T47D (cell line): ENCODE measurements at places on chromosomes 3 and 15.

DNA sequence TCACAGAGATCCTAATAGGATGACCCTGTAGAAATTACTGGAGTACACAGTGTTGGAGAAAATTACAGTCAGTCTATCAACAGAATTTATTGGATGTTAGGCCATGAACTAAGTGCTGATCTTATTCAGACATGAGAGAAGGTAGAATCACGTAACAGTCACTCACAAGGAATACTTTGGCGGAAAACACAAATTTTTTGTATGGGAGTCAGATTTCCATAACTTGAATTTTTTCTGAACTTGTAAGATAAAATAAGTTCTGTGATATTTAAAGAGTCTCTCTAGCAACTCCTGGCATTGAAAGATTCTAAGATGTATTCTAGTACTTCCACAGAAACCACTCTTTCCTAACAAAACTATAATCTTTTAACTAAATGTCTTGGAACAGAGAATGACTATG lies 178.8 kb upstream of the MME start:
- no peak for DNase-seq

- no peak for DNase-seq
Measured at GRCh38 chr3:146156666-146157314, 4.2 kb downstream of the PLOD2 start.

DNA sequence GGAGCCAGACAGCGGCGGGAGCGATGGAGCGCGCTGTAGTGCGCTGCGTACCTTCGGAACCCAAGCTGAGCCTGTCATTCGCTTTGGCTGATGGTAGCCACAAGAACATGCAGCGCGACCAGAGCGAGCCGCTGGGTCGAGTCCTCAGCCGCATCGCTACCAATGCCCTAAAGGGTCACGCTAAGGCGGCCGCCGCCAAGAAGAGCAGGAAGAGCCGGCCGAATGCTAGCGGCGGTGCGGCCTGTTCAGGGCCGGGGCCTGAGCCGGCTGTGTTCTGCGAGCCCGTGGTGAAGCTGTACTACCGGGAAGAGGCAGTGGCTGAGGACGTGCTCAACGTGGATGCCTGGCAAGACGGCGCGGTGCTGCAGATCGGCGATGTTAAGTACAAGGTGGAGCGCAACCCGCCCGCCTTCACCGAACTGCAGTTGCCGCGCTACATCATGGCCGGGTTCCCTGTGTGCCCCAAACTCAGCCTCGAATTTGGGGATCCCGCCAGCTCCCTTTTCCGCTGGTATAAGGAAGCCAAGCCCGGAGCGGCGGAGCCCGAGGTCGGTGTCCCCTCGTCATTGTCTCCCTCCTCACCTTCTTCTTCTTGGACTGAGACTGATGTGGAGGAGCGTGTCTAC lies 498 bp downstream of the PDE12 start:
- no peak for DNase-seq

GRCh38 chr15:65192016-65192415 lies 6.9 kb upstream of the CLPX start:
- DNase-seq, result no peak

DNA sequence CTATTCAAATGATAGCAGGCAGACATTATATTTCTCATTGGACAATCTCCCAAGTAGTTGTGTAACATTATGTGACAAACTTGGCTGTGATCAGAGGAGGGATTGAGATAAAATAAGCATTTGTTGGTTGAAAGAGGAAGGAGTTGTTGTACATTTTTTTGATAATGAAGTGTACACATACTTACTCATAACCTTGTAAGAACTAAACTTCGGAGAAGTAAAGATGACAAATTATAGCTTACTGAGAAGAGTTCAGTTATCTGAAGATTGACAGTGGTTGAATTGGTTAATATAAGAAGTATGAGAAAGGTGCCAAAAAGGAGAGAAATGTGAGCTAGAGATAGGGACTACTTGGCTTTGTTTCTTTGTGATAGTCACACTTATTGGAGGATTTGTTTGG lies 32.6 kb downstream of the STT3B start:
- DNase-seq, result no peak

DNA sequence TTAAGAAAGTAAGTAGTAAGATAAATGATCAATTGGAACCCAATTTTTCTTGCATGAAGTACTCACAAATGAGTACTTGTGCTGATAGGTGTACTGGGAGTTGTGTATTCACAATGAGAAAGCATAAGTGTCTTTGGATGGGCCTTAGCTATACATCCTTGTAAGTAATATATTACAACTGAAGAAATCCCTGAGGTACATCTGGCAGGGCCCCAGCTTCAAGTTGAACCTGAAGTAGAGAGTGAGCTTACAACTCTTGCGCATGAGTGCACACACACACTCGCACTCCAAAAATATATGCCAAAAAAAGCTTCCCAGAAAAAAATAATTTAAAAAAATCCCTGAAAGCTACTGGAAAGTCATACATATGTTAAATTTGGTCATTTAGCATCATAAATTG lies 222.5 kb downstream of the ROBO2 start:
- DNase-seq, result no peak

- DNase-seq, result no peak
Measured at GRCh38 chr15:87850916-87851315, 405.6 kb downstream of the NTRK3 start.

- no peak for DNase-seq
Measured at GRCh38 chr15:27702581-27702980, 396.5 kb downstream of the OCA2 start.

- no peak for DNase-seq
Measured at GRCh38 chr15:77747175-77748077, 114.7 kb upstream of the LINGO1 start.

DNA sequence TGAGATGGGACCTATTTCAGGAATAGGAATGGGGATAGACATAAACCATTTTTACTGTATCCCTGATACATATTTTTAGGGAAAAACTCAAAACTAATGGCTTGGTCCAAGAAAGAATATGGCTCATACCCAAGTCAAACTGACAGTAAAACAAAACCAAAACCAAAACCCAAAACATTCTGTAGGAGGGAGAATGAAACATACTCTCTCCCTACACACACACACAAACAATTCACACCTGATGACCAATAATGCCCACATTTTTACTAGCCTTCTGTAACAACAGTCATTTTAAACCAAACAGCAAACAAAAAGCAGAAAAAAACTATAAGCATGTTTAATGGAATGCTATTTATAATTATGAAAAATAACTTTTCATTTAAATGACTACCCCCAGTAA lies 74.9 kb downstream of the NBEAL2 start:
- no peak for DNase-seq

DNA sequence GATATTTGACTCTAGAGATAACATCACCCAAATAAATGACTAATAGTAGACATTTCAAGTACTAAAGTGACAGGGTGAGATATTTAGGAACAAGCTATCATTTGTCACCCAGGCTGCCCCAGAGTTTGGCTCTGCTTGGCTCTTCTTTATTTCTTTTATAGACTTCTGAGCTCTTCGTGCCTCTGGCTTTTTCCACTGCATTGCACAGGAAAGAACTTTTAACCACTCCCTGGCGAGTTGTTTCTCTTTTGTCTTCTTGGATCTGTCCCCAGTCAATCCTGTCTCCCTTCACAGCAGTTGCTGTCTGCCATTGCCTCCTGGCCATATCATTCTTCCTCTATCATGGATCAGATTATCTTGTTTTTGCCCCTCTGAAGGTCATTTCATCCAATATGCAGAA lies 339.2 kb upstream of the DCBLD2 start:
- DNase-seq, result no peak

DNA sequence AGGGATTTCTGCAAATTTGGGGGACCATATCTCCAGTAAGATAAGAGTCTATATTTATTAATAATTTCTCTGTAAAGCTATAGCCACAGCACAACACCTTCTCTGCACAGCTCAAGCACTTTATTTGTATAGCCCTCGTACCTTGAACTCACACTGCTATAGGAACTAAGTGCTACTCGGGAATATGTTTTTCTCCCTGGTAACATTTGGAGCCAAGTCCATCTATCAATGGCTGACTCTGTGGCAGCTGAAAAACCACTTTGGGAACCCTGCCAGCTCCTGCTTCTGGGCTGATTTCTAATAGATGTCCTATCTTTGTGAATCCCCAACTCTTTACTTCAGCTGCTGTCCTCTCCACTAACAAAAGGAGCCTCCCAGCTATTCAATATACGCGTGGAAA lies 298.5 kb downstream of the GBE1 start:
- DNase-seq, result no peak

GRCh38 chr15:40957581-40958051 lies 4.3 kb downstream of the CHAC1 start:
- DNase-seq, result peak; percentile 39

GRCh38 chr15:39869254-39869653 lies 50.8 kb downstream of the GPR176 start:
- DNase-seq, result no peak

GRCh38 chr15:62793752-62794144 lies 248.8 kb upstream of the TPM1 start:
- no peak for DNase-seq
